ENCODE measurements at places on chromosomes 4 and X.

DNA sequence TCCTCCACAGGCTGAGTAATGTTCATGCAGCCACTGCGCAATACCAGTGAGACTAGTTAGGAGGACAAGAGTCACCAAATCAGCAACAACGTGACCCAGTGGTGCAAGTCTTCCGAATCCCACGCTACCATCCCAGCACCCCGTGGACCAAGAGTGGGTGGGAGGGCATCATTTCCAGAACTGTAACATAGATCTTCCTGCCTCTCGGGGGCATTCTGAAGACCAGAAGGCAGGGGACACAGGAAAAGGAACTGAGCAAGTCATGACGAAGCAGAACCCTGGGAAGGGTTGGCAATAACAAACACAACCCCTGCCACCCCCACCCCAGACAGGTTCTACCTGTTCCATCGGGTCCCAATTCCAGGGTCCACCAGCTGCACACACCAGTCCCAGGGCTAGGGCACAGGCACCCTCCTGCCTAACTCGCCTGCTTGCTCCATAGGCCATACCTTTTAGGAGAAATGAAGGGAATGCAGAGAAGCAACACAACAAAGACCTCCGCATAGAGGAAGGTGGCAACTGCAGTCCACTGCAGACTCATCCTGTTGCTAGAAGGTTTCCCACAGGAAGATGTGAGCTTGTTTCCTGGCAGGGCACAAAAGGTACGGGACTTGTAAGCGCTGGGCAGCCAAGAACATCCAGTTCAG, 1.4 kb downstream of the BCAP31 start:
- DNase-seq = no peak

DNA sequence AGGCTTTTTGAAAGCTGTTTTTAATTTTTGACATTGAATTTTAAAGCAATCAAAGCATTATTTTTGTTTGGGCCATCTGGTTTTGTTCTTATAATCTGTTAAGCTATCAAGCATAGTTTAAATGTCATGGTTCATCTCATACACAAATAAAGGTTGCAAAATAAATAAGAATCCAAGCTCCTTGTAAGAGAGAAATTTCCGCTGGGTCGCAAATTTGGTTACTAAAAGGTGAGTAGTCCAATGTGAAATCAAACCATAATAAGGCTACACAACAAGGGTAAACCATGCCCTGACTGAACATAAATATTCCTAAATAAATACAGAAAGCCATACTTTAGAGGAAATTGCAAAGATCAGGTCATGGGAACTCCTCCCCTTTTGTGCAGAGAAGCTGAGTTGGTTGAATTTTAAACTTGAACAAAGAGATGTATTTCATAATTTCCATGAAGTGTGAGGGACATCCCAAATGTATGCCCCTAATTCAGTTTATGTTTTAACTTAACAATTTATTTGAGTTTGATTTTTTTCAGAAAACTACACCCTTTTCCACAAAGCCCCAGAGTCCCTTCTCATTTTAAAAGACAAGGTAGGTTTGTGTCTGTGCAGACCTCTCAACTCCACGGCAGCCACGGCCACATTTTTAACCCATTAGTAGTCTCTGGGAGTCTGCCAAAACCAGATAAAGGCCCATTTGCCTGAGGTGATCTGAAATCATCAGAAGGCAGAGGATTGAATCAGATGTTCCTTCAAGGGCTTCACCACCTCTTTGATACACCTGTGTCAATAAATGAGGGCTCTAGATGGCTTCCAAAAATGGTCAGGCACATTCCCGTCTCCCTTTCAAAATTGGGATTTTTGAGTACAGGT, 85.2 kb downstream of the PLAC1 start:
- no peak for DNase-seq

- no peak for DNase-seq
Observed at GRCh38 chr4:42133006-42133405, 19.4 kb downstream of the BEND4 start.

GRCh38 chrX:24081661-24082154, 27.0 kb downstream of the EIF2S3 start:
- DNase-seq = peak; percentile 3

DNA sequence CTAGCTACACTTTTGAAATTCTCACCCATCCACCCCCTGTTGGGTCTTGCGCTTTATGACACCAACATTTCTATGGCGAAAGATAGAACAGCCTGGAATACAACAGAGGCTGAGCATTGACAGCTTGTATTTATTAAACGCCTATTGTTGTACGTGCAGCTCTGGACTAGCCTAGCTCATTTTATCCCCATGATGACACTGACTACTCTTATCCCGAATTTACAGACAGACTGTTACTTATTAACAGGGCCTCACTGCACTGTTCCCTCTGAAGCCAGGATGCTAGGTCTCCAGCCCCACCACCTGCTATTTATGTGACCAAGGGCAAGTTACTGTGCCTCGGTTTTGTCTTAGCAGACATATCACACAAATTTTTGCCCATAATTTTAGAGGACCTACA, 1.0 kb upstream of the RFC1 start:
- no peak for DNase-seq

DNA sequence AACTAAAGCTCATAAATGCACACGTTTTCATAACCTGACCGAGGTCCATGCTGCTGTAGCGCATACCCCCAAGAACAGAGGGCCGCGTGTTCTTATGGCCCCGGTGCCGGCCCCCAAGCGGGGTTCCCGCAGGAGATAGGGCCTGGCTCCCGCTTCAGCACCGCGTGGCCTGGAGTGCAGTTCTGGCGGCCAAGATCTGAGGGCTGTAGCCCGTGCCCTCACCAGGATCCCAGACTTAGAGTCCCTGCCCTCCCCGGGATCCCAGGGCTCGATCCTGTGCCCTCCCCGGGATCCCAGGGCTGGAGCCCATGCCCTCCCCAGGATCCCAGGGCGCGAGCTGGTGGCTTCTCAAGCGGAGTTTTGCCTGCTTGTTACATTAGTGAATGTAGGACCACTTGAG, 1.0 kb upstream of the GRPEL1 start:
- DNase-seq = no peak

Data from activated naive CD4-positive, alpha-beta T cell (primary cell).